Ovary (tissue), 10 donors: ENCODE measurements at places on chromosomes 16 and 17. TPM values are rescaled to one million over a fixed set of nuclear protein-coding genes. Genes with fewer than 3 reads are reported as not detected.

GRCh38 chr17:28476076-28476865 is 2.8 kb downstream of the SLC13A2 start:
- no peak for DNase-seq

DNA sequence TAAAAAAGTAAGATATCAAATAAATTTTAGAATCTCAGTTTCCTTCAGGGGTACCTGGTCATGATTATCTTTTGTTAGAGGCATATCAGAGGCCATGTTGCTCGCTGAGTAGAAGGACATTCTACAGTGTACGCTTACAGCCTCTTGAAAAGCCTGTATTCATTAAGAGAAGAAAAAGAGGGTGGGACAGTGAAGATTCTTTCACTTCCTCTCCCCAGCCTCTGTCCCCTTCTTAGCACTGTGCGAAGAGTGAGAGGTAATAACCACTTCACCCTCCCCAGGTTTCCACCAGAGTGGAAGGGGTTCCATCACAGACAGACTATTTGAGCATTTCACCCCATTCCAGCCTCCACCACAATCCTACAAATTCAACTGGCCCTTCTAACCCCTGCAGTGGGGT is 4.8 kb upstream of the LPO start:
- no peak for DNase-seq

ATP2A1 gene
- 0.15 TPM for total RNA-seq

DNA sequence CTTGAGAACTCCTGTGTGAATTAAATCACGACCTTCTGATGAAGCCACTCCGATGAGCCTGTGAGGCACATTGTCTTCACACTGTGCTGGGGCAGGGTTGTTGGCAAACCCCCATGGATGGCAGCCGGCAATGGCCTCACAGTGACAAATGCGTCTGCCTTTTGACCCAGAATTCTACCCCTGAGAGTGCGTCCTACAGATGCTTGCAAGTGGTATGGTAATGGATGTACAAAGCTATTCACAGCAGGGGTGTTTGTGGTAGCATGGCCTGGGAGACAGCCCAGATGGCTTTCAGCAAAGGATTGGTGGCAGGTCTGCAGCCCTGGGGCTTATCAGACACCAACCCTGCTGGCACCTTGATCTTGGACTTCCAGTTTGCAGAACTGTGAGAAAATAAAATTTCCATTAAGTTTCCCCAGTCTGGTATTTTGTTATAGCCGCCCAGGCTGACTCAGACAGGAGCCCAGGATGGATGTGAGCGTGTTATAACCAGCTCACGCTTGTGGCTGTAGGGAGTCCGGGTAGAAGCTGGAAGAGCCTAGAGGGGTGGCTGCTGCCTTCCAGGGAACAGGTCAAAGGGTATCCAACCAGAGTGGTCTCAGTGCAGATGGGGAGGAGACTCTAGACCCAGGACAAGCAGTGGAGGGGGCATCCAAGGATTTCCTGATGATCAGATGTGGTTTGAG is 10.1 kb downstream of the AFMID start:
- DNase-seq, result no peak

DNA sequence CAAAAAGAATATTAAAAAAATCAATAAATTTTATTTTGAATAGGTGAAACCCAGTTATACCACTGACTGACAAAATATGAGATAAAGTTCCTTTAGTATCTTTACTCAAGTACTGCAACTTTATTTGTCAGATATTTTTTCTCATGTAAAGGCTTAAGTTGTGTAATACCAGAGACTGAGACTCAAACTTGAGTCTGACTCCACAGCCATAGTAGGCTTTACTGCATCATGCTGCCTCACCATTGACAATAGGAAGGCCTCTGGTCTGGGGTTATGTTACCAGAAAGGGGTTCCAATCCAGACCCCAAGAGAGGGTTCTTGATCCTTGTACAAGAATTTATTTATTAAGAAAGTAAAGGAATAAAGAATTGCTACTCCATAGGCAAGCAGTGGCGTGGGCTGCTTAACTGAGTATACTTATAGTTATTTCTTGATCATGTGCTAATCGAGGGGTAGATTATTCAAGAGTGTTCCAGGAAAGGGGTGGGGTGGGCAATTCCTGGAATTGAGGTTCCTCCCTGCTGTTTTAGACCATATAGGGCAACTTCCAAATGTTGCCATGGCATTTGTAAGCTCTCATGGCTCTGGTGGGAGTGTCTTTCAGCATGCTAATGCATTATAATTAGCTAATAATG is 187.4 kb upstream of the WSB1 start:
- no peak for DNase-seq

- DNase-seq, result no peak
These were observed 14.9 kb downstream of the PDIA2 start for GRCh38 chr16:297832-298231.

GRCh38 chr16:8621222-8621571 is 301 bp upstream of the METTL22 start:
- no peak for DNase-seq

DNA sequence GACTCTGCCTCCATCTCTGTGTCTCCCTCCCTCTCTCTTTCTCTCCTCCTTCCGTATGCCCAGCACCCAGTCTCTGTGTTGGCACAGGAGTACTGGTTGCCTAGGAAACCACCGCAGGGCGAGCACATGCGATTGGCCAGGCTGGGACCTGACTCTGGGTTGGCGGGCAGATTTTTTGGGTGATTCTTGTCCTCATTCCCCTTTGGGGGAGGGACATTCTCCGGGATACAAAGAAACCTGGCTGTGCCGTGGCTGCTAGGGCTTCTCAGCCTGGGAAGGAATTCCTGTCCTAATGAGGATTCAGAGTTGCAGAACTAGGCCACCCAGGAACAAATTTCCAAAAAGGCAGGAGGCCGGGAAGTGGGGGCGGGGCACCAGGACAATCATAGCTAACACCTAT is 168.9 kb downstream of the SHISA9 start:
- DNase-seq, result no peak
